ENCODE measurements at places on chromosomes 7 and 10.

DNA sequence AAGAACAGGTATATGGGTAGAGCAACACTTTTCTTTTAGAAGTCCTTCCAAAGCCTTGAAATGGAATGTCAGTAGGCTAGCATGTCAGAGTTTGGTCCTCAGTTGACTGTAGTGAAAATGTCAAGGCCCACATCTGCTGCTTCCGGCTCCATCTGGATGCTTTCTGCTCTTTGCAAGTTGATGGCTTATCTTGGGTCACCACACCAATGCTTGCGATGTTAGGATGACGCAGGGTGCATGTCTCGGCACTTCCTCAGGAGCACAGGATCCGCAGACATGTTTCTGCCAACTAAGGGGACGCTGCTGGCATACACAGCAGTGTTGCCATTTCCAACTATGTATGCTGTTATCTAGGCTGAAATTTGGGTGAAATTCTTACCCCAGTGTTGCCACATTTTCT, 14.0 kb upstream of the HBP1 start:
- no peak for DNase-seq

GRCh38 chr10:128859738-128860386, 607.2 kb upstream of the MGMT start:
- no peak for DNase-seq

- DNase-seq: no peak
Observed at GRCh38 chr7:44067064-44067951, 1.9 kb upstream of the PGAM2 start.

- peak; percentile 41 for DNase-seq
Observed at GRCh38 chr10:1368842-1369171, 312.6 kb downstream of the WDR37 start.

- no peak for DNase-seq
Observed at GRCh38 chr10:127429601-127430312, 119.4 kb upstream of the NPS start.

DNA sequence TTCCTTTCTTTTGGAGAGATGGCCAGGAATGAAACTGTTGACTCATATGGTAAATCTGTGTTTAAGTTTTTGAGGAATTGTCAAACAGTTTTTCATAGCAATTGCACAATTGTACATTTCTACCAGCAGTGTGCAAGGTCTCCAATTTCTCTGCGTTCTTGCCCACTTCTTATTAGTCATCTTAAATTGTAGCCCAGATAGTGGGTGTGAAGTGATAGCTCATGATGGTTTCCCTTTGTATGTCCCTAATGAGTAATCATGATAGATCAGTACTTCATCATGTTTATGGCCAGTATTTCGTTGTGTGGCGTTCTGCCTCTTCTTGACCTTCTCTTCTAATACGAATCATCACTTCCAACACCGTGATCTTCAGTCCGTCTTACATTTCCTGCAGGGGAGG, 136.3 kb downstream of the DOCK1 start:
- DNase-seq: no peak

- DNase-seq: peak; percentile 8
Observed at GRCh38 chr10:122981066-122981464, 864 bp downstream of the PSTK start.

DNA sequence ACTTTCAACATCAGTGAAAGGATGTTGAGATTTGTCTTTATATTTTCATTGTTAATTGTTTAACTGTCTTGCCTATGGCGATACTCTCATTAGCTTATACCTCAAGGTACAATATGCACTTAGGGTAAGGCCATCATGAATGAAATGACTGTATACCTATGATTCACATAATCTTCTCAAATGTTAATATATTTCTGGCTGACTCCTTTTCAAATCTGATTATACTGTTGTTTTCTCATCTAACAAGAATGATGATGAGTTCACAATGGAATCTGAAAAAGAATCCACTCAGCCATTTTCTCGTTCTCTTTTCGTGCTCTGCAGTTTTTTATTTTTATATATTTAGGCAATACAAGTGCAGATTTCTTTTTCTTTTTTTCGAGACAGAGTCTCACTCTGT, 159.1 kb downstream of the ARHGAP12 start:
- DNase-seq: no peak

GRCh38 chr10:43079856-43080255, 3.0 kb downstream of the RET start:
- DNase-seq: no peak

DNA sequence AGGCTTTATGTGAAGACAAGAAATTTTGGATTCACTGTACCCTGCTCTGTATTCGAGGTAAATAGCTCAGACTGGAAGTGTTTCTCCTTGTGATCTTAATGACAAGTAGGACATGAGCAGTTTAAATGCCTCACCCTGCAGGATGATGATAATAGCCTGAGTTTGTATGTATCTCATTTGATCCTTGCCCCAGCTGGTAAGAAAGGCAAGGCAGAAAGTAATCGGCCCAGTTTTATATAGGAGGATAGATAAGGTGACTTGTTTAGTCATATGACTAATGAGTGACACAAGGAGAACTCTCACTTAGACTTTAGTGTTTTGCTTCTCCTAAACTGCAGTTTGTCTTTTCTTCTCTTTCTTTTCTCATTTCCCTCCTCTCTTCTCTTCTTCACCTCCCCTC, 372.6 kb downstream of the PHF14 start:
- no peak for DNase-seq

- DNase-seq: no peak
Observed at GRCh38 chr7:139071680-139072079, 35.8 kb upstream of the ZC3HAV1L start.

DNA sequence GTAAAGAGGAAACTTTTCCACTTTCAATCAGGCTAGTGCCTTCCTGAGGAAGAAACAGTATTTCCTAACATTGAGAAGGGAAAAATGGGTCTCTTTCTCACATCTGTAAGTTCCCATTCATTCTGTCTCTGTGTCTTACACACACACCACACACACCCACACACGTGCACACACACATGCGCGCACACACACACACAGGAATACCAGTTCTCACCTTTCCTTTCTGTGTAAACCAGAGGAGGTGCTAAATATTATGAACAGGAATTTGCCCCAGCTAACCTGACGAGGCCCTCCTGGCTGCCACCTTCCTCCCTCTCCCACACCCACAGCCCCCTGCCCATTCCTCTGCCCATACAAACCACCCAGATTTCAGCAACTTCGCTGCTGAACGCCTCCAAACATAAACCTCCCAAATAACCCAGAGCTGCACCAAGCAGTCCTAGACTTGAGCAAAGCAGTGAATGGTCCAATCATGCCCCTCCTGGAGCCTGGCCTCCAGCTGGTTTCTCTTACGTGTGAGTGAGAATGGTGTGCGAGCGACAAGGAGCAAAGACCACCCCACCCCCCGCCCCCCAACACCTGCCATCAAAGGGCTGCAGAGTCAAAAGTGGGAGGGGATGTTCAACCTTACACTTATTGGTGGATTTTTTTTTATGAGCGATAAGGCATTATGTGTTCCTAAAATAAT, 190.5 kb downstream of the HECW1 start:
- no peak for DNase-seq
